ENCODE measurements at places on chromosomes 16 and 17.

GRCh38 chr16:79928142-79928873, 327.8 kb upstream of the MAF start:
- no peak for DNase-seq

DNA sequence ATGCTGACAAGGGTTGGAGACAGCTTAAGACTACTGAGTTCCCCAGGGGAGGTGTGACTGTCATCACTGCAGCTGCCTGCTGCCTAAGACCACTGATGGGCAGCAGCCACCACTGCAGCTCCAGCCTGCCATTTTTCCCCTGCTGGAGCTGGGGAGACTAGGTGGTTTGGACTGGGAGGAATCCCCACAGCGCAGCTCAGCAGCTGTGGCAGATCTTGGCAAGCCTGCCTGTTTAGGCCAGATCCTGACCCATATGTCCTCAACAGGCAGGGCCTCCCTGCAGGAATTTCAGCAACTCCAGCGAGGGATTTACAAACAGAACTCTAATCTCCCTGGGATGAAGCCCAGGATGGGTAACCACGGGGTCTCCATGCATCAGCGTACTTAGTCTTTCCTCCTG, 356.4 kb upstream of the TOM1L1 start:
- DNase-seq, result no peak

DNA sequence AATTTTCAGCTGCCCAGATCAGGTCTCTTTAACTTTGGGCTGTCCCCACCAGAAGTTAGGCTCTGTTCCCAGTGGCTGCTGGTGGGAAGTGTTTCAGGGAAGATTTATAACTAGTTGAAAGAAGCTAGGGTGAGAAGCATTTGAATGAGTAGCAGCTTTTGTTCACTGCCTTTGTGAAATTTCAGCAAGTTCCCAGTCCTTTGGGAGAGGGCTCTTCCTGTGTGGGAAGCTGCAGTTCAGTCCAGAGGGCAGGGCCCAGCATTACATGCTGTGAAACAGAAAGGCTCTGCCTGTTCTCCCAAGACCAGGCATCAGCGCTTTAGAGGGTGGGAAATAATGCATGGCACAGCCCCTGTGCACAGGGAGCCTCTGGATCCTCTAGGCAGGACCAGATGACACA, 17.8 kb downstream of the PROCA1 start:
- DNase-seq, result no peak

GRCh38 chr16:1979271-1980029, 1.8 kb downstream of the NOXO1 start:
- DNase-seq, result peak; percentile 31

GRCh38 chr17:65888649-65889048, 303.3 kb downstream of the CEP112 start:
- DNase-seq, result no peak

DNA sequence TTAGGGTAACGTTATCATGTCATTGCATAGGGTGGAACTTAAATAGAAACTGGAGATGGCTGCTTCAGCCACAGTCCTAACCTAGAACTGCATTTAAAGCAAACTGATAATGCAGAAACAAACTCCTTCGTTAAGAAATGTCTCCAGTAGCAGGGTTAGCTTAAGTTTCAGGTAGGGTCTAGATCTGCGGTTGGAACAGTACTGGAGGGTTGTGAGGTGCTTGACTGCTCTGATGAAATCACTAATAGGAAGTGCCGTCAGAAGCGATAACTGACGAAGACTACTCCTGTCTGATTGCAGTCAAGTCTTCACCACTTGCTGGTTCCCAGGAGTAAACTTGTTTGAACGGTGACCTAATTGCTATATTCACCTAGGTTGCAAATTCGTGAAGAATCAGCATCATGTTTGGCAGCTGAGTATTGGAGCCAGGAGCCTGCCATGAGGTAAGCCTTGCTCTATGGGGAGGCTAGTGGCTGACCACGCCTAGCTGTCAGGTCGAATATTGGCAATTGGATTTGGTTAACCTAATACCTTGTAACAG, 24.5 kb downstream of the TRPV2 start:
- no peak for DNase-seq

- DNase-seq, result no peak
These were observed 197.1 kb downstream of the KCNJ2 start for GRCh38 chr17:70366386-70366785.

DNA sequence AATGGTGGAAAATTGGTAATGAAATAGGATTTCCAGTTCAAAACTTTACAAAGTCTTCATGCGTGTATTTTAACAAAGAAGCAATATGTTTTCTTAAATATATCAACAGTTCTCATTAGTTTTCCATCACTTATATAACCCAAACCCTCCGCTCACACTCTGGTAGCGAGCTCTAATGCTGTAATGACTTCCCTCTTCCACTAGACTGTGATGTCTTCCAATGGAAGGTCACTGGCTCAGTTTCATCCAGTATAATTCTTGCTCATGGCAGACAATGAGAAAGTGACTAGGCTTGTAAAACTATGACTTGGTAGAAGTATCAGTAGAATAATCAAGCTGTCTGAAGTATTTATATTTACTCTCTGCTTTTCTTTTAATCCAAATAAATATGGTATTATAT, 32.8 kb downstream of the NETO2 start:
- DNase-seq, result no peak

- DNase-seq, result no peak
These were observed 214.4 kb upstream of the CACNG5 start for GRCh38 chr17:66620528-66620927.

- no peak for DNase-seq
These were observed 33.0 kb downstream of the STAT3 start for GRCh38 chr17:42354956-42355843.

DNA sequence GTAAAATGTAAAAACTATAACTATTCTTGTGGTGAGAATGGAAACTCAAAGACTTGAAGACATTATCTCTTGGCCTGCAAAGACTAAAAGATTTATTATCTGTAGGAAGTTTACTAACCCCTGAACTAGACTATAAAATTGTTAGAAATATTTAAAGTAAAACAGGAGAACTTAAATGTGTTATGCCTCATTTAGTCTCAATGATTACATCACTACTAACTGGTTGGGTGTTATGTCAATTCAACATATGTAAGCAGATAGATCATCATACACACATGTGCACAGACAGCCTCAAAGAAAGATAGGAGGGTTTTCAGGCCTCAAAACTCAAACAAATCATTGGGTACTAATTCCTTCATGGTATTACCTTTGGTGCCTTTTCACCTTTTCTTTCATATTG, 7.6 kb downstream of the STX8 start:
- no peak for DNase-seq

GRCh38 chr16:66374176-66374575, 7.7 kb downstream of the CDH5 start:
- no peak for DNase-seq

DNA sequence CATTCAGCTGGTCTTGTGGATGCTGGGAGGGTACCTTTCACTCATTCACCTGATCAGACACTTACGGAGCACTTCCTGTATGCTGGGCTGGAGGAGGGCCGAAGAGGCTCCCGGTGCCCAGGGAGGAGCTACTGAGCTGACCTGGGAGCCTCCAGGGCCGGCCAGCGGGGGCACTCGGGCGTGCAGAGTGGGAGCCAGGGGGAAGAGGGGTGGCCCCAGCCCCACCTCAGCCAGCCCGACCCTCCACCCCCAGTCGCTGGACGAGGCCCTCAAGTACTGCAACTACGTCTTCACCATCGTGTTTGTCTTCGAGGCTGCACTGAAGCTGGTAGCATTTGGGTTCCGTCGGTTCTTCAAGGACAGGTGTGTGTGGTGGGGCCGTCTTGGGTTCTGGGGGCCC, 10.3 kb downstream of the TPSG1 start:
- no peak for DNase-seq

GRCh38 chr16:25633549-25633948, 58.2 kb upstream of the HS3ST4 start:
- DNase-seq, result no peak

DNA sequence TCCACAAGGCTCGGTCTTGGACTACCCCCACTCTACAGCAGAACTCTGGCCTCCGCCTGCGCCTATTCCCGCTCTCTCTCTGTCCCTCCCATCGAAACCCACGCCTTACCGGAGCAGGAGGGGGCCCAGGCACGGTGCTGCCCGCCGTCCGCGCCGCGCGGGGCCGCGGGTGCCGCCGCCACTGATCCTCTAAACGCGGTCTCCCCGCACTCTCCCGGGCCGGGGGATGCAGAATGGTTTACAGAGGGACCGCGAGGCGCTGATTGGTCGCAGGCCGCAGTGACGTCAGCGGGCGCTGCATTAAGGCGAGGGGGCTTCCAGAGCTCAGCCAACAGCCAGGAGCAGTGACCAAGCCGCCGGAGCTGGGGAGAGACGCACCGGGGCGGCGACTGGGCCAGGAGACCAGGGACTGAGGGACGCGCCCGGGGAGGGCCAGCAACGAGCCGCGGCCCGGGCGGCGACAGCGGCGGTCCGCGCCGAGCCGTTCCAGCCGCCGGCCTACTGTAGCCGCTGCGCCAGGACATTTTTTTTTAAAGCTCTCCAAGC, 747 bp upstream of the LHX1 start:
- DNase-seq, result peak; percentile 21

- DNase-seq, result no peak
These were observed 3.2 kb downstream of the ZNF500 start for GRCh38 chr16:4763791-4764190.

DNA sequence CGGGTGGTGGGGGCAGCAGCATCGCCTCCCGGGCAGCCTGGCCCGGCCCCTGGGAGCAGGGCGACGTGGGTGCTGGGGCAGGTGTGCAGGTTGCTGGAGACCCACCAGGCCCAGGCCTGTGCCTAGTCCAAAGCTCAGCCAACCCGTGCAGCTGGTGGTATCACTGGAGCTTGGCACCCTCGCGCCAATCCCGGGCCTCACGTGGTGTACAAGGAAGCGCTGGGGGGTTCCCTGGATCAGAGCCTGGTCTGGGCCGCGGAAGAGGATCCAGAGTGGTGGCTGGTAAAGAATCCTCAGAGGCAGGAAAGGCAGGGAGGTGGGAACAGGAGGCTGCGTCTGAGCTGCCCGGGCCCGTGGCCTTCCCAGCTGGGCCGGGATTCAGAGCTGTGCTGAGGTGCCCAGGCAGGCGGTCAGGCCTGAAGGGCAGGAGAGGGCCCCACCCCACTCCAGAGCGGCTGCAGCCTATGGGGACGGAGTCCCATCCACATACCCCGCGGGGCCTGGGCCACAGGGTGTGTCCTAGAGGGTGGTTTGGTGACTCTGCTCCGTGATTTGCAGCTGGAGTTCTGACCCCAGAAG, 36.2 kb downstream of the ZFPM1 start:
- DNase-seq, result no peak

- DNase-seq, result no peak
These were observed 17.1 kb downstream of the ZNF768 start for GRCh38 chr16:30509081-30509765.

DNA sequence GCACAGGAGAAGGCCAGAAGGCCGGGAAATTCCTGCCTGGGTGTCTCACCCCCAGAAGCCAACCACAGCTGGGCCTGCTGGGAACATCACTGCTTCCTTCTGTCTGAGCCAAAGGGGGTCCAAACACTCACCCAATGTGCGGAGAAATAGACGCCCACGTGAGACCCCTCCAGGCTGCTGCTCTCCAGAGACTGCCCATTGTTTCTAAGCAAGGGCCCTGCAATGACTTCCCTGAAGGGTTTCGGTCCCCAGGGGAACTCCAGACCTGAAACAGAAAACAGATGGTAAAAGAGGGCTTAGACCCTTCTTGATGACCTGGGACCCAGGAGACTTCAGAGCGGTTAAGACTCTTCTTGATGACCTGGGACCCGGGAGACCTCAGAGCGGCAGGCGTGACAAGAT, 41.3 kb downstream of the MRM3 start:
- DNase-seq, result no peak

DNA sequence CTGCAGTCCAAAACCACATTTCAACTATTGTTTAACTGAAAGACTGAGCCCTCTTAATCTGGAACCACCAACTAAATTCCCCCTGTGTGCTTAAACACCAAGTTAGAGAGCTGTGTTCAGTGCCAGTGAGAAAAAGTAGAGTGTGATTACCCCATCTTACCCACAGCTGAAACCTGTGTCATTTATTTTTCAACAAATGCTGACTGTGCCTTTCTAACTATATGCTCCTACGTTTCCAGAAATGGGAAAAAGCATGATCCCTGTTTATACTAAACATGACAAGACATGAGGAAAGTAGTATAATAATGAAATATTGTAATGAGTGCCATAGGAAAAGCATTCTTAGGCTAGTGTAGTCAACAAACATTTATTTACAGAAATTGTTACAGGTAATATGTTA, 7.4 kb upstream of the TOX3 start:
- DNase-seq, result no peak

- peak; percentile 77 for DNase-seq
These were observed 723 bp upstream of the SPAG5 start for GRCh38 chr17:28599311-28600184.

- DNase-seq, result no peak
These were observed 37.9 kb downstream of the IRF8 start for GRCh38 chr16:85936816-85937215.

DNA sequence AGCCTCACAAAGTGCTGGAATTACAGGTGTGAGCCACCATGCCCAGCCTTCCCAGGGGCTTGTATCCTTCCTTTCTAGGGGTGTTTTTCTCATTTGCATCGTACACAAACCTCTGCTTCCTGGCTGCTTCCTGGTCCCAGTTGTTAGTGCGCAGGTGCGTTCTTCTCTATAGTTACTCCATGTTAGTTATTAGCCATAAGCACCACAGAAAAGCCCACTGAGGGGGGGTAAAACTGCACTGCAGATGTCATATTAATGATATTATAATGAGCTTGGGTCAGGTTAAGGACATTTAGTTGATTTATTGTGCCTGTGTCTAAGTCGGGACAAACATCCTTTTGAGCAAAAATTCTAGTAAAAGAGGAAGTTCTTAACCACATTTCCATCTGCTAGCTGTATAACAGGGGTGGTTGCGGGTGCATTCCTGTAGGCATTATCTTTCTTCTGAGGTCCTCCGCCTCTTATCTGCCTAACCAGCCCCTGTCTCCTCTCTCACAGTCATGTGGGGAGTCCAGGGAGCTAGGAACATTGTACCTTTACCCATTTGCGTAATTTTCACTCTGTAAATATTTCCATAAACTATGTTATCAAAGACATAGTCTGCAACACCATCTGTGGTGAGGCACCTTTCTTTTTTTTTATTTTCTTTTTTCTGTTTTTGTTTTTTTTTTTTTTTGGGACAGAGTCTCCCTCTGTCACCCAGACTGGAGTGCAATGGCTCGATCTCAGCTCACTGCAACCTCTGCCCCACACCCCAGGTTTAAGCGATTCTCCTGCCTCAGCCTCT, 23.6 kb upstream of the ATF7IP2 start:
- DNase-seq, result no peak

DNA sequence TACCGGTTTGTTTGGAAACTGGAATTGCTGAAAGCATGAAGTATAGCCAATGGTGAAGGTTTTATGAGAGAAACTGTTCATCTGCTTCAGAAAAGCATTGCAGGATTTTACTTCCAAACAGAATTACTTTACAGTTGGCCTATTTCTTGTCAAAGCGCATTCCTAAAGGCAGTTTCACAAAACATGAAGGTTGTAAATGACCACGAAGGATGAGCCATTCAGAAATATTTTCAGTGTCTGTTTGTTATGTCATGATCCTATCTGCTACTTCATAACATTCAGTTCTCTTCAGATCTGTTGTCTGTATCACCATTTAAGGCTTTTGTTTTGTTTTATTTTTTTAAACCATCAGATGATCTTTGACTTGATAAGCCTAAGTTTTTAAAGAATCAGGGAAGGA, 45.7 kb downstream of the AATF start:
- DNase-seq, result no peak
